ENCODE measurements at places on chromosomes 2 and 18.

DNA sequence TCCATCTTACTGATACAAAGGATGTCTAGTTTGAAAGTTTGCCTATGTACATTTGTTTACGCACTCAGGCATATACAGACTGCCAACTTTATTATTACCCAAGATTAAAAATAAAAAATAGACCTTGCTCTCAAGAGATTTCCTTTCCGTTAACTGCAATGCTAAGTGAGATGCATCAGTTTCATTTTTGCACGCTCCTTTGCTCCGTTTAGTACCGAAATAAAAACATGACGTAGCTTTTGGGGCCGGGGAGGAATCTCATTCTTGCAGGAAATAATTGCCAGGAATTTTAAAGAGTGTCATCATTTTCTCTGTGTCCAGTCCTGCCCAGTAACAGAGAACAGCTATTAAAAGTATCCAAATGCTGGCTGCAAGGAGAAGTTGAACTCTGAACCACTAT, 169.5 kb downstream of the SLC8A1 start:
- DNase-seq = no peak

DNA sequence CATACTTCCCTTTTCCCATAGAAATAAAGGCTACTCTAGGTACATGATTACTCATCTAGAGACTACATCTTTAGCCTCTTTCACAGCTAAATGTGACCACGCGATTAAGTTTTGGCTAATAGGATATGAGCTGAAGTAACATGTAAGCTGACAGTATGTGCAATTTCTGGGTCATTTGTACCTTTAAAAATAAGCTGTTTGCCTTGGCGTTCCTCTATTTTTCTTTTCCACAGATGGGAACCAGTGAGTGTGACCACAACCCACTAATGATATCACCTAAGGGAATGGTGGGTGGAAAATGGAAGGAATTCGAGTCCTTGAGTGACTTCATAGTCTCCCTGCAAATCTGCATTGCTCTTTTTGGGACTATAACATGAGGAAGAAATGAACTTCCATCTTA, 11.7 kb upstream of the NABP1 start:
- DNase-seq = no peak

- no peak for DNase-seq
Measured at GRCh38 chr2:237686659-237687136, 59.3 kb downstream of the LRRFIP1 start.

DNA sequence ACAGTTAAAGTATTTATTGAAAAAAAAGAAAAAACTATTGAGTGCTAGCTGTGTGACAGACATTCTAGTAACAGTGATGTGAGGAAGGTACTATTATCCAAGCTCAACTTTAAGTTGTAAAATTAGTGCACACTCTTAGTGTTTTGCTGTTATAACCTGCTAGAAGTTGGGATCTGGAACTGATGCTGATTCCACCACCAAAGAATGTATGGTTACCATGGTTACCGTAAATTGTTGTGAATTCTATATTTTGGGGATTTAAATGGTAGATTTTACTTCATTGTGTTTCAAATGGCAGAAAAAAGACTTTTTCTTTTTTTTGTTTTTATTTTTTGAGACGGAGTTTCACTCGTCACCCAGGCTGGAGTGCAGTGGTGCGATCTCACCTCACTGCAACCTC, 5.3 kb downstream of the AGFG1 start:
- no peak for DNase-seq

DNA sequence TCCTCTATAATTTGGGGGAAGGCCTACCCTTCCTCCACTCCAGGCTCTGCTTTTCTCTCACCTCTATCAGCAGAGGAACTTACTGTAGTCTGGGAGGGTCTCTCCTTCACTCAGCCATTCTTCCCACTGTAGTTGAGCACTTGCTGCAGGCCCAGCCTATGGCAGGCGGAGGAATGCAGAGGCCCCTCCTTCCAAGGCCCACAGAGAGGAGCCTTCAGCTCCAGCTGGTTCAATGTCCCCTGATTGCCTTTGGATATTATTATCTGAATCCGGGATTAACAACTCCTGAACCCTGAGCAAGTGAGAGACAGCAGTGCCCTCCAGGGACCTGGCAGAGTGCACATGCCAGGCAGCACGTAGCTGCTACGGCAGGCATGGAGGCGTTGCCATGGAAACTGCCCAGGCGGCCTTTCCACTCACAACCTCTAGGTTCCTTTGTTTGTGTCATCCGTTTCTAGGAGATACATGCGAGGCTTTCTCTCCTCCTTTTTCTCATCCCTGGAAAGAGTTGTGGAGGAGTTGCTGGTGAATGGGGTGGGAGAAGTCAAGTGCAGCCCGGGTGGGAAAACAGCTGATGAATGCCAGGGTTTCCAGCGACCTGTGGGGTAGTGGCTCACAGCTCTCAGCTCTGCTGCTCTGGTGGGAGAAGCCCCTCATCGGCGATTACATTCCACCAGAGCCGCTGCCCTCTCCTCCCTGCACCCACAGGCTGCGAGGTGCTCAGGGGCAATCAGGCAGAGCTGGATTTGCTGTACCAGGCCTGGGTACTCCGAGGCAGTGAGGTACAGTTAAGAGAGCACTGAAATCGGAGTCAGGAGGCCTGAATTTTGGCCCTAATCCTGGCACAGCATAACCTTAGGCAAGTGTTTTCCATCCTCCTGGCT, 55.3 kb upstream of the HK2 start:
- DNase-seq = peak; percentile 57

- DNase-seq = no peak
Measured at GRCh38 chr2:10658041-10658913, 31.5 kb downstream of the NOL10 start.

DNA sequence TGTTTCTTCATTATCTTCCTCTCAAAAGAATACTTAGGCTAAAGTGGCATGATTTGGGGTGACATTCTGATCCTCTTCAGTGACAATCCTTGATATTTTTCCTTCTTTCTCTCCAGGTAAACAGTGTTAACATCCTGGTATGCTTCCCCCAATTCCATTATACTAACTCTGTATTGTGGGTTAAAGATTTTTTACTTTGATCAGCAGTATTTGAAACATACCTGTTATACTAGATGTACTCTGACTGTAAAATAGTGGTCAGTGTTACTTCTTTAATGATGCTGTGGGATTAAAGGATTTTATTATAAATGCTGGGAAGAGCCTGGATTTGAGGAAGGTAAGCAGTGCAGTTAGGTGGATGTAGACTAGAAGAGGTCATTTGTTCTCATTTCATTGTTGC, 48.8 kb downstream of the MSH2 start:
- DNase-seq = no peak

DNA sequence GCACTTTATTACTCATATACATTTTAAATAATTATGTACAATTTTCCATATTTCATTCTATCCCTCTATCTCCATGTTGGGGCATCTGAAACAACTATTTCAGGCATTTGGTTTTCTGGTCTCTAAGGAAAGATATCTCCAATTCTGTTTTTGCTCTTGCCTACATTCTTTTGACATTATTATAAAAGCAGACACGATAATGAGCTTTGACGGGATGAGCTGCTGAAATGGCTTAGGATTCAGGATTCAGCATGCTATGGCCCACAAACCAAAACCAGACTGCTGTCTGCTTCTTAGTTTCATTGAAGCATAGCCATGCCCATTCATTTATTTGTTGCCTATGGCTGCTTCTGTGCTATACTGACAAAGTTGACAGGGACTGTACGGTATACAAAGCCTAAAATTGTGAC, 42.7 kb upstream of the GLS start:
- DNase-seq = no peak
